Stimulated activated CD4-positive, alpha-beta T cell treated with anti-CD3 and anti-CD28 coated beads, Interleukin-1b, Interleukin-23, amount 100 ng/mL, for 1 hour (primary cell): ENCODE measurements at places on chromosomes 3 and 15.

DNA sequence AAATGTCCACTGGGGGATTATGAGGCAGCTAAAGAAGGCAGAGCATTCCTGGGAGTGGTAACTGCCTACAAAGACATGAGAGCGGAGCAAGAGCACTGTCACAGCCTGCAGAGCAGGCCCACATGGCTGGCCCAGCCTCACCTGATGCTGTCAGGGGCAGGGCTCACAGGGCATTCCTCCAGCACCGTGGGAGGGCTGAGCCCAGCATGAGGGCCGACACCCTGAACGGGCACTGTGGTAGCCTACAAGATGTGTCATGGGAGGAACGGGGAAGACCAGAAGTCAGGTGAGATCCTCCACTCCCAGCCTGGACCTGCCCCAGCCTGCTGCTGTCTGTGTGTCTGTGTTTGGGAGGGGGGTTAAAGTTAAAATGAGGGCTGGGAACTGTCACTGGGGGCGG lies 30.1 kb downstream of the CCDC12 start:
- no peak for DNase-seq

DNA sequence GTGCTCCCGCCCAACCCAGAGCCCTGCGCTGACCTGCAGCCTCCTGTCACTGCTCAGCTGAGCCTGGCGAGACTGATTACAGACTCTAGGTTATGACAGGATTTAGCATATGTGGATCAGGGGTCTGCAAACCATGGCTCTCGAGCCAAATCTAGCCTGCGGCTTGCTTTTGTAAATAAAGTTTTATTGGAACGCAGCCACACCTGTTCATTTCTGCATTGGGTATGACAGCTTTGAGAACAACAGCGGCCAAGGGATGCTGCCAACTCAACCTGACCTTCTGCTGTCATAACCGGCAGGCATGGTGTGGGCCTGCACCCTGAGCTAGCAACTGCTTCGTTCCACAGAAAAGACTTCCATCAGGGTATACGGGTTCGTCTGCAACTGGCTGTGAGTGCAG lies 50.5 kb upstream of the IQSEC1 start:
- DNase-seq, result no peak

GRCh38 chr3:69292959-69293574 lies 92.8 kb downstream of the FRMD4B start:
- no peak for DNase-seq

GRCh38 chr3:8996681-8997121 lies 33.4 kb upstream of the RAD18 start:
- DNase-seq, result no peak

- no peak for DNase-seq
Measured at GRCh38 chr3:143637133-143637532, 211.1 kb downstream of the SLC9A9 start.

DNA sequence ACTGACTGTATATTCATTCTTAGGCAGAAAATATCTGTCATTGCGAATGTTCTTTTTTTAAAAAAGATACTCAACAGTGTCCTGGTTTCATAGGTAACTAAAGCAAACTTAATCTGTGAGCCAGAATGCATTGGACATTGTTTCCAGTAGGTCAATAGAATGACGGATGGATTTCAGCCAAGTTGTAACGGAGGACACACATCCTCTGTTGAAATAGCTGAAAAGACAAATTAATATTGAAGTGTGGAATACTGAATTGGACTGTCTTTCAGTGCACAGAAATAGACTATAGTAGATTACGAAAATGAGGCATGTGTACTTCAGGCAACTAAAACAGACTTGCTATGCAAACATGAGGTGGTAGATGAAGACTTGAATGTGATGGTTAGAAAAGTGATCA lies 461.6 kb downstream of the WDR72 start:
- no peak for DNase-seq

DNA sequence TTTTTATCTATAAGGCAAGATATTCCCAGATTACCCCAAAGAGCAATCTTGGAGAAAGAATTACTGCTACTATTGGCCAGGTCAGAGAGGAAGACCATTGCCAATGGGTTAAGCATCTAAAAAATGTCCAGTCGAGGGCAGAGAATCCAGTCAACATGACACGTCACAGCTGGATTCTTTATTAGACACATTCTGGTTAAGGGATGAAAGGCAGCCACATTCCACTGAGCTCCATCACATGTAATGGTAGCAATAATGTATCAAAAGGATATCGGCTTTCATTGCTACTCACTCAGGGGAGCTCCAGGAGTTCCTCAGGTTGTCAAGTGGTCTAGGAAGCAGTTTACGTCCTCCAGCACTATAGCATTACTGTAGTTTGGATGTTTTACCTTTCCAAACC lies 421.1 kb downstream of the PLOD2 start:
- DNase-seq, result no peak

- DNase-seq, result no peak
Measured at GRCh38 chr3:43217633-43218032, 68.7 kb upstream of the SNRK start.

DNA sequence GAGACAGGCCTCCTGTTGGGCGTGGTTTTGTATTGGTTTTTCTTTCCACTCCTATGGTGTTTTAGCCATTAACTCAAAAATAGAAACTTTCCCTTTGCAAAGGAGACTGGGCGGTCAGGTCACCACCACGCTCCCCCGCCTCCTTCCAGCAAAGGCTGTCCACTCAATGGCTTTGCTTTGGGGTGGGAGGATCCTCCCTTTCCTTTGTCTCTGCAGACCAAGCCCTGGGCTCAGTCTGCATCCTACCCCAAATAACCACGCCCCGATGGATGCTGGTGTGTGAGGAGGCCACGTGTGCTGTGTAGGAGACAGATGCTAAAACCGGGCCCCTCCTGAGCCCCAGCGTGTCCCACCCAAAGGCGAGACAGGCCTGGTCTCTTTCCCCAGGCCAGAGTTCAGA lies 68.5 kb downstream of the GRIP2 start:
- DNase-seq, result no peak

DNA sequence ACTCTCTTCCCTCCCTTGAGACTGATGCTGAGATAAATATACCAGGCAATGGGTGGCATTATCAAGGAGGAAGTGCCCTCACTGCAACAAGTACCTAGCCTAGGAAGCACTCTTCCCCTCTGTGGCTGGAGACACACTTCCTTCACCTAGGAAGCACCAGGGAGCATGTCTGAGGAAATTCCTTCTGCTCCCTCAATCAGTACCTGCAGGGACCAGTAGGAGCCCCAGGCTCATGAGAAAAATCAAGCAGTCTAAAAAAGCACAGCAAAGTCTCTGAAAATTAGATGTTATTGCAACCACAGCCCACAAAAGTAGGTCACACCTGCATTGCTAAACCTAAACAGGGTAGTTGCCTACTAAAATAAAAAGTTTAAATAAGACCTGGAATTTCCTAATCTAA lies 78.2 kb upstream of the TRPM1 start:
- DNase-seq, result no peak

GRCh38 chr15:50134524-50135024 lies 15.5 kb upstream of the ATP8B4 start:
- no peak for DNase-seq

- DNase-seq, result no peak
Measured at GRCh38 chr15:73318463-73319351, 50.1 kb downstream of the HCN4 start.

DNA sequence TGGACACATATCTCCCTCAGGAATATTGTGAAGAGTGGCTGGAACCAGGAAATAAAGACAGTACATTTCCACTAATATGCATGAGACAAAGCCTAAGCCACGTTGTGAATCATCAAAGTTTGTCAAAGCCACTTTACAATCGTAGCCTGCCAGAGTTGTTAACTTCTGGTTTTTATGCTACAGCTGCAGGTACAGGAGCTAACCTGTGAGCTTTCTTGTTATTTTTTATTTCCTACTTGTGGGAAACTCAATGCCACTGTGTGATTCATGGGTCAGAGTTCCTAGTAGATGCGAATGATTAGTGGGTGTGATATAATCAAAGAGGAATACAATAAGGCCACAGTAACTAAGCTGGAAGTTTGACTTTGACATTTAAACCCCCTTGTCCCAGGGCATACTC lies 44.4 kb upstream of the TEX9 start:
- DNase-seq, result no peak

DNA sequence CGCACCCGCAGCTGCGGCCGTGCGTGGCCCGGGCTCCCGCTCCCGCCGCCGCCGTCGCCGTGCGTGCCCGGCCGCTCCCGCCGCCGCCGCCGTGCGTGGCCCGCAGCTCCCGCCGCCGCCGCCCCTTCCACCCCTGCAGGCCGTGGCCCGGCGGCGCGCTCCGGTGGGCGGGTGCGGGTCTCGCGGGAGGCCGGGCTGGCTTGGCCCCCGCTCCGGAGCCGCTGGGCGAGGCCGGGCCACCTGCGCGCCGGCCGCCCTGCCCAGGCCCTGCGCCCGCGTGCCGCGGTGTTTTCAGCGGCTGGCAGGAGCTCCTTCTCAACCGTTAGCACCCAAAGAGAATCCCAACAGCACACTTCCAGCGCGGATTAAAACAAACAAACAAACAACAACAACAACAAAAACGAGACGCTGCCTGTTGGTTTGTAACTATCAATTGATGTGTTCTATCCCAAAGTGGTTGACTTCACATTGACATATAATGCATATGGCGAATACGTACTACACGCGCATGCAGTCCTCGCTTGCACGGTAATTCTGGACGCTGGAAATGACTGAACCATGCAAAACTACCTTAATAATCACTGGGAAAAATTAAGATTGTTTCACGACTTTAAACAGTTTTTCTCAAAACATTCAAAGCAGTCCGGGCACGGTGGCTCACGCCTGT lies 113.7 kb upstream of the GOLGA8J start:
- no peak for DNase-seq

DNA sequence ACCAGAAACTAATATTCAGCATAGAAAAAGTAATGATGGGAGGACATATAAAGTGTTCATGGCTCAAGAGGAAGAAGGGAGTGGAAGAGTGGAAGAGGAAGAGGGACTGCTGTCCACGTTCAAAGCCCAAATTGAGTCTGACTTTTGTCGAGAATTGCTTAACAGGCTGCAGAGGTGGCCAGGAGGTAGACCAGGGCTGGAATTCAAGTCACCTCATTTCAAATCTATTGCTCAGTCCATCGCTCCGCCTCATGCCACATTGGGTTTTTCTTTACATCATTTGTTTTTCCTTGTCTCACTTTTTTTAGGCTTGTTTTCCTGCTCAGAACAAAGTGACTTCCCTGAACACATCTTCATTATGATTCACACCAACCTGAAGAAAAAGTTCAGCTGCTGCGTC lies 97.0 kb downstream of the RPL39L start:
- DNase-seq, result no peak

DNA sequence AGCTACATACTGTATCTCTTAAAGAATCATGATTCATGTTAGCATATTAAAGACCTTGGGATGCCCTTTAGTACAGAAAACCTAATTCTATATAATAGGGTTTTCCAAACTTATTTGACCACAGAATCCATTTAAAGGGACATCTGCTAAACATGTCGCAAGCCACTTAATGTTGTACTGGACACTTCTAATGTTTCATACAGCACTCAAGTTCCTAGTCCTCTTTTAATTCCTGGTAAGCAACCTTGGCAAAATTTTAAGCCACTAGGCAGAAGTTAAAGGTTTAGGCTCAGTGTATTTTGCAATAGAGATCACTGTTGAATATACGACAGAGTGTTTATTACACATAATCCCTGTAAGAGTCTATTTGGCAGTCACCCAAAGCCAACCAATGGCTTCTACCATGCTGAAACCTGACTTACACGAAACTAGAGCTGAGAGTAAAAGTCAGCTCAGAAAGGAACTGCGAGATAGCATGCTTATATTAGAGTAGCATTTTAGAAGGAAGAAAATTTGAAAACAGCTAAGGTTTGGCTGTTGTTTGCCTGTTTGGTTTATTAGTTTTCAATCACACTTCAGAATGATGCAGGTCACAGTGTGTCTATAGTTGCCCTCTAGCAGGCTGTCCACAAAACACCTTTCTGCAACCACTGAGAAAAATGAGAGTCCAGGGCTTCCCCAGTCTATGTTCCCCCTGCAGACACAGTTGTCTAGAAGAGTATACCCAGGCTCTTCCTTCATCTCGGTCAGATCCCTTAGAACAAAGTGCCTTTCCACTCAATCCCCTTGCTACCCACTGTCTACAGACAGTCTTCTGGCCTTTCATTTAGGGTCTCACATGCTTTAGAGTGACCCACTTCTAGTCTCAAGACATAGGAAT lies 104.4 kb downstream of the FMN1 start:
- DNase-seq, result no peak

- no peak for DNase-seq
Measured at GRCh38 chr3:23706111-23706510, 99.6 kb upstream of the UBE2E1 start.

GRCh38 chr3:184780981-184781515 lies 30.9 kb upstream of the VPS8 start:
- no peak for DNase-seq

- DNase-seq, result no peak
Measured at GRCh38 chr3:115999001-115999585, 375.8 kb downstream of the GAP43 start.

GRCh38 chr3:160098261-160098908 lies 109.8 kb downstream of the IL12A start:
- DNase-seq, result no peak

DNA sequence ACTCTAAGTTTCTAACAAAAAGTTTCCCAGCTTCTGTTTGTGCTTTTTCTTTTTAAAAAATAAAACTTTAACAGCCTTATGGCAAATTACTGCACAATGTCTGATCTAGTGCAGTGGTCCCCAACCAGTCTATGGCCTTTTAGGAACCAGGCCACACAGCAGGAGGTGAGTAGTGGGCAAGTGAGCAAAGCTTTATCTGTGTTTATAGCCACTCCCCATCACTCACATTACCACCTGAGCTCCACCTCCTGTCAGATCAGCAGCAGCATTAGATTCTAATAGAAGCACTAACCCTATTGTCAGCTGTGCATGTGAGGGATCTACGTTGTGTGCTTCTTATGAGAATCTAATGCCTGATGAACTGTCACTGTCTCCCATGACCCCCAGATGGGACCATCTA lies 5.6 kb downstream of the MKRN2 start:
- no peak for DNase-seq

DNA sequence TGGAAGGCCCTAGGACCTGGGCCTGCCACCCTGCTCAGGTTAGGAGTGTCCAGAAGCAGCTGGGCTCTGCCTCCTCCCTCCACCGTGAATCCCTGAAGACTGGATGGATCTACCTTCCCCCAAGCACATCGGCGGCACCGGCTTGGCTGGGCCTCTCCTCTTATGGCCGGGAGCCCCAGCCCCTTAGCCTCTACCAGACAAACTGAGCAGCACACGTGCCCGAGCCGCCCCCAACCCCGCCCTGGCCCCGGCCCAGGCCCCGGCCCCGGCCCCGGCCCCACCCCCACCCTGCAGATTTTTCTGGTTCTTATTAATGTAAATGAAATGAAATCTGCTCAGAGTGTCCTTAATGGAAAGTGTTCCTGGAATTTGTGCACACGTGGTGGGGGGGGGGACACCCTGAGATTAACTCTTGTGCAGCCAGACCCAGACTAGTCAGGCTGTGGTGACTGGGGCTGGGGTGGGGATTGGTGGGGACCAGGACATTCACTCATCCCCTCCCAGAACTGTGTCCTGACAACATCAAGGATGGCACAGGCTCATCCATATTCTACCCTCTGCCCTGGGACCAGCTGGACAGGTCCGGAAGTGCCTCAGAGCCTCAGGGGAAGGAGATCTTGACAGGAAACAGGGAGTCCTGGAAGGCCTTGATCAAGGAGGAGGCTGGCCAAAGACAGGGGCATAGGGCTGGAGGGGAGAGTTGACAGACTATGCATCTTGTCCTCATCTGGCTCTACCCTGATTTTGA lies 30.9 kb upstream of the SEMA3F start:
- no peak for DNase-seq

- DNase-seq, result peak; percentile 93
Measured at GRCh38 chr3:157159762-157160657, at the start of gene CCNL1. TSS of gene CCNL1 (minus strand) at chr3:157160147. CDS start at chr3:157160094, 53 bp downstream.
